Stimulated activated CD4-positive, alpha-beta T cell treated with anti-CD3 and anti-CD28 coated beads, TNF-alpha, amount 100 ng/mL, for 1 hour (primary cell): ENCODE measurements at places on chromosomes 1 and 21.

DNA sequence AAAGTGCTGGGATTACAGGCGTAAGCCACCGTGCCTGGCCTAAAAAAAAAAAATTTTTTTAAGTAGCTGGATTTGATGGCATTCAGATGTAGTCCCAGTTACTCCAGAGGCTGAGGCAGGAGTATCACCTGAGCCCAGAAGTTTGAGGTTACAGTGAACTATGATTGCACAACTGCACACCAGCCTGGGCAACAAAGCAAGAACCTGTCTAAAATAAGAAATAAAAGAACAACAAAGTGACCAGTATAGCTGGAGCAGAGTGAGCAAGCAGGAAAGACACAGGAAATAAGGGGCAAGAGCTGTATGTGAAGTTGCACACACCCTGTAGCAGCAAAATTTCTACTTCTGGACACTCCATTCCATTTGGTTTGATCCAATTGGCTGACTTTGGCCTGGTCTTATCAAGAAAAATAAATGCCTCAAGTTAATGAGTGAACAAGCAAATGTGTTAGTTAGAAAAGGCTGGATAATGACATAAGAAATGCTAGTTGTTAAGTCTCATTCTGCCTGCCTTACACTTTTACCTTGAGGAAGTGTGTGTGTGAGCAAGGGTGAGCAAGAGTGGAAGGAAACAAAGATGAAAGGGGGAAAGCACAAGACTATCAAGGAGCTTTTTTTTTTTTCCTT lies 7.9 kb downstream of the ATP5IF1 start:
- DNase-seq = no peak

DNA sequence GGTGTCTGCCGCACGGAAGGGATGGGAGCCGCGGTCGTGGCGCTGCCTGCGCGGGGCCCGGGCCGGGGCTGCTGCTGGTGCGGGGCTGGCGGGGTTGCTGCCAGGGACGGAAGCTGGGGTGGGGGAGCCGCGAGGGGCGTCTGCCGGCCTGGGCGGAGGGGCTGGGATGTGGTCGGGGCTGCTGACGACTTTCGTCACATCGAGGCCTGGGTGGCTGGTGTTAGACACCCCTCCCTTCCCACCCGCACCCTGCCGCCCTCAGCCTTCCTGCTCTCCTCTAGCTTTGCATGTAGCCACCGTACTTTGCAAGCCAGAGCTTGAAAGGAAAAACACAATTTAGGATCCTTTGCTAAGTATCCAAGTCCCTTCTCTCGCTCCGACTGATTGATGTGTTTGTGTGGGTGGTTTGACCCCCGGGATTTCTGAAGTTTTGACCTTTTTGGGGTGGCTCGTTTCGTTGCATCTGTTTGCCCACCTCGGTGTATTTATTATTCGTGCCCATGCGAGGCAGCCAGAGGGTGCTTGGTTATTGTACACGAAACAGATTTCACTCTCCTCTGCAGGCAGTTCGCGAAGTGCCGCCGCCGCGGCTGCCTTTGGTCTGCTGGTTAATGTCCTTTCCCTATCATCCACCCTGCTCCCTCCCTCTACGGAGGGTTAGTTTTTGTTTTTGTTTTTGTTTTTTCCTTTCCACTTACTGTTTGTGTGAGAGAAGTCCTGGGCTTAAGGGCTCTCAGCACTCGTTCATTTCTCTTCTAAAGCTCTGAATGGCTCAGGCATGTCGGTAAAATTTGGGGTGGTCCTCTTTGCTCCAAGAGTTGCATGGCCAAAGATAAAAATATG lies 868 bp downstream of the C1orf21 start:
- no peak for DNase-seq

DNA sequence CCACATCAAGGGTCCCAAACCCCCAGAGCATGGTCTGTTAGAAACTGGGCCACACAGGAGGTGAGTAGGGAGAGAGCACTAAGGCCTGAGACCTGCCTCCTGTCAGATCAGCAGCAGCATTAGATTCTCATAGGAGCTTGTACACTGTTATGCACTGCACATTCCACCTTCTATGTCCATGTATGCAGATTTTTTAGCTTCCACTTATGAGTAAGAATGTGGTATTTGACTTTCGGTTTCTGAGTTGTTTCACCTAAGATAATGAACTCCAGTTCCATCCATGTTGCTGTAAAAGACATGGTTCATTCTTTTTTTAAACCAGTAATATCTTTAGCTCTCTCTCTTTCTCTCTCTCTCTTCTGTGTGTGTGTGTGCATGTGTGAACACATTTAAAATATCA lies 663 bp upstream of the GBP6 start:
- DNase-seq = no peak

DNA sequence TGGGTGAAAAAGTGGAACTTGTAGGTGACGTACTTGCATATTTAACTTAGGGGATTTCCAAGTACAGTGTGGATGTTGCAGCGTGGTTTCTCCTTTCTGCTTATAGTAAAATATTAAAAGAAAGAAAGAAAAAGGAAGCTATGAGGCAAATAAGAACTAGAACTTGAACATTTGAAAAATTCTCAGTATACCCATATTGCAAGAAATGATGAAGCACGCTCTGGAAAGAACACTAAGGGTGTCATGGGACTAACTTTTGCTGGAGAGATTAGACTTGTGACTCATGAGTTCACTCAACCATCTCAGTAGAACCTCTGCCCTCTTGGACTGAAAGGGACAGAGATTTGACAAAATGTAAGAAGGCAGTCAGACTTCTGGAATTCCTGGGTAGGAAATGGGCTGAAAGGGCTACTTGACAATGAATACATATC lies 704.5 kb upstream of the ADGRL4 start:
- no peak for DNase-seq

DNA sequence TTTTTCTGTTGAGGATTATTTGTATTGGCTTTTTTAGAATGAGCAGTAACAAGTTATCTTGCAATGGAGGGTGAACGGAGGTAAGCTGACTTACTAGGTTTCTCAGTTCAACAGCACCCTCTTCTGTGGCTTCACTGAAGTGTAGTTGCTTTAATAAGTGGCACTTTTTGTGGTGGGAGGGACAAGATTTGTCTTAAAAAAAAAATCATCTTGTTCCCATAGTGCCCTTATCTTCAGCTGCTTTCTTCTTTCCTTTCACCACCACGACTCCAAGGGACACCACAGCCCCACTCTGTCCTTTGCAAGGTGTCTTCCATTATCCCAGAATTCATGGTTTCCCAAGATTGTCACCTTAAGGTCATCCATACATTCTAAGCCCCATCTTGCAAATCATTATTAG lies 92.9 kb downstream of the PIGK start:
- no peak for DNase-seq

- DNase-seq = peak; percentile 43
Observed at GRCh38 chr1:150976879-150977694, 2.5 kb upstream of the CERS2 start.

- no peak for DNase-seq
Observed at GRCh38 chr1:91564888-91565701, 64.4 kb downstream of the CDC7 start.

DNA sequence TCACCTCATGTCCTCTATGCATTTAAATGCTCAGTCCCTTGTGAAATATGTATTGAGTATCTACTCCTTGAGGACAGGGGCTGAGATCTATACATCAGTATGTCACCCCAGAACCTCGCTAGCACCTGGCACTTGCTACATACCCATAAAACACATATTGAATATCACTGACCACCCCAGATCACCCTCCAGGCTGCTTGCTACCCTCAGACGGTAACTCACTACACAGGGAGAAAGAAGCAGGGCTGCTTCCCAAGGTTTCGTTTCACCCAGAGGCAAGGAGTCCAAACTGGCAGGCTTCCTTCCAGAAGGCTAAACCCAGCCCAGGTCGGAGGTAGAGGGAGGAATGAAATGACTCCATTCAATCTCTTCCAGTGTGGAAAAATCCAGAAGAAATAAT lies 8.5 kb downstream of the INKA2 start:
- no peak for DNase-seq

- DNase-seq = no peak
Observed at GRCh38 chr1:52054496-52055065, 410 bp downstream of the TXNDC12 start.

- DNase-seq = no peak
Observed at GRCh38 chr21:39313042-39313570, 326 bp downstream of the BRWD1 start.

DNA sequence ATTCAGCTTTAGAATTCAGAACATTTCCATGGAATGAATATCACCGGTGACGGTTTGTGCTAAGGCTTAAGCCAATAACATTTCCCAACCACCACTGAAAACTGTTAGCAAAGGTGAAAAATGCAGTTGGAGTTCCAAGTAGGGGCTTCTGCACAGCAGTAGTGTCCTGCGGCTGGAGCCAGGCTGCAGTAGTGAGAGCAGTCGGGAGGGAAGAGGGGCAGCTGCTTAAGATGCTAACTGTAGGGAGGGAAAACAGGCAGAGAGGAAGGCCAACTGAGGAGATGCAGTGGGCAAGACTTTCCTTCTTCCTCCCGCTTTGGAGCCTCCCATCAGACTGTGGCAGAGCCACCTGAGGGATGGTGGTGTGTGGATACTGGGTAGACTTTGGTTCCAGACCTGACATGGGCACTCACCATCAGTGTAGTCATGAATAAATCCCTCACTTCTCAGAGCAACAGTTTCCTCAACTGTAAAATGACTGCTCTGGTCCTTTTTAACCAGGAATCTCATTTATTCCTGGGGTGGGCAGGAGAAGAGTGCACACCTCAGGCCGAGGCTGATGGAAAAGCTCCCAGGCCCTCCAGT lies 3.2 kb downstream of the F3 start:
- no peak for DNase-seq

DNA sequence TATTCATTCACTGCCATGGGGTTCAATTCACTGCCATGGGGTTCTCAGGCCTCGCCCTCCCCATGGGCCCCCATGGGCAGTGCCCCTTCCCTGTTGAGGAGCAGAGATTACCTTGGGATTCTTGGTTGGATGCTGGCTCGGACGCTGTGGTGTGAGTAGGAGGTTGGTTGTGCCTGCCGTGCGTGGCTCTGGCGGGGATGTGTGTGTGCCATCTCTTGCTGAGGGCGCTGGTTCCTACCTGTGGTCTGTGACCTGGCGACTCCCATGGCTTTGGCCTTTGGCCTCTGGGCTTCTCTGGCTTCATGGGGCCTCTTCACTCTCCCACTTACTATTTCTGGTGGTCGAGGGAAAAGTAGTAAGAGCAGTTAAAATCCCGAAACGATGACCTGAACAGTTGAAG lies 42.1 kb downstream of the PCNT start:
- no peak for DNase-seq

- no peak for DNase-seq
Observed at GRCh38 chr1:173392895-173393658, 84.1 kb upstream of the PRDX6 start.

GRCh38 chr1:146032631-146033219 lies 11.2 kb upstream of the HJV start:
- DNase-seq = no peak

DNA sequence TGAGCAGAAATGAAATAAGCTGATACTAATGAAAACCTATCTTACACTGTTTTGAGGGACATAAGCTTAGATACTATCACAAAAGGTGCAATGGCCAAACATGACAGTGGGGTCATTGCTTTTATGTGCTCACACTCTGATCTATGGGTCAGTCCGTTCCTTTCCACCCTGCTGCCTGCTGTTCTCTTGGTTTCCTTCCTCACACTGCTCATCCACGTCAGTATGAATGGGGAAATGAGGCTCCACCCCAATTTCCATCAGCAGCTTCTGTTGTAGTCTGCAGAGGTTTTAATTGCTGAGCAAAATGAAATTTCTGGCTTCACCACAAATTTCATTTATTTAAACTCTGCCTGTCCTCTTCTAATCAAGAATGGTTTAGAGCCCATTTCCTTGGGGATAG lies 155.2 kb downstream of the GABPA start:
- no peak for DNase-seq

DNA sequence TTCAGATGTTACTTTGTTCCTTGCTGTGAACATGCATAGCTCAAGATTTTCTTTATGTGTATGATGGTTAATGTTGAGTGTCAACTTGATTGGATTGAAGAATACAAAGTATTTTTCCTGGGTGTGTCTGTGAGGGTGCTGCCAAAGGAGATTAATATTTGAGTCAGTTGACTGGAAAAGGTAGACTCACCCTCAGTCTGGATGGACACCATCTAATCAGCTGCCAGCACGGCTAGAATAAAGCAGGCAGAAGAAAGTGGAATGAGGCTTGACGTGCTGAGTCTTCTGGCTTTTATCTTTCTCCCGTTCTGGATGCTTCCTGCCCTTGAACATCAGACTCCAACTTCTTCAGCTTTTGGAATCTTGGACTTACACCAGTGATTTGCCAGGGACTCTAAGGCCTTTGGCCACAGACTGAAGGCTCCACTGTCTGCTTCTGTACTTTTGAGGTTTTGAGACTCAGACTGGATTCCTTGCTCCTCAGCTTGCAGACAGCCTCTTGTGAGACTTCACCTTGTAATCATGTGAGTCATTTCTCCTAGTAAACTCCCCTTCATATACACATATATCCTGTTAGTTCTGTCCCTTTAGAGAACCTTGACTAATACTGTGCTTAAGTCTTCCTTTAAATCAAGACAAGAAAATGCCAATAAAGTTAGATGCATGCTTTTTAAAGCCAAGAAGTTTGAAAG lies 626.6 kb downstream of the KCNT2 start:
- DNase-seq = no peak

DNA sequence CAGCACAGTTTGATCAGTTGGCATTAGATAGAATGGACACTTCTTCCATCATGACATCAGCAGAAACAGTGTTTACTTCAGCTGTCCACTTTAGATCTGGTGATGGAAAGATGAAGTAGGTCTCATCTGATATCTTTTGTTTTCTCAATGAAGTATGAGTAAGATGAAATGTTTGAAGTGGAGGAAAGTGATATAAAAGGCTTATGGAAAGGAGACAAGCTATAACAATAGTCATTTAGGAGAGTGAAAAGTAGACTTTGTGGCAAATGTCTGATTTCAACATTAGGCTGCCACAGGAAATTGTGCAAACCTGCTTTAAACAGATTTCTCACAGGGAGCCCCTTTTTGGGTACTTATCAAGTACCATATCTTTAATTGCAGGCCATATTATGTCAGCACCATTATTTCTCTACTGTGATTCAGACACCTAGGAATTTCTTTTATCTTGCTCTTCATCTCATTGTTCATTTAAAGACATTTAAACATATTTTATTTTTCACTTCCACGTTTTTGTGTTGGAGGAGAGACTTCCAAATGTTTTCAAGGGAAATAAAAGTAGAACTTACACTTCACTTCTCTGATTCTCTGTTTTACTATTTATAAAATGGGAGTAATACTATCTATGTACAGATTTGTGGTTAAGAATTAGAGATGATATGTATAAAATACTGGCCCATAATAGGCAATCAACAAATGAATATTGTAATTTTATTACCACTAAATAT lies 18.1 kb downstream of the PDC start:
- no peak for DNase-seq

GRCh38 chr1:63713627-63714481 lies 60.0 kb upstream of the ROR1 start:
- no peak for DNase-seq
